ENCODE measurements at places on chromosomes 5 and 9. TPM values are rescaled to one million over a fixed set of nuclear protein-coding genes. Genes with fewer than 3 reads are reported as not detected.
A peak's percentile ranks its signal among the peaks of the same experiment; 100 is the strongest.

Gene PCDHB9
- total RNA-seq: 1.8 TPM

Gene CNTFR
- not detected for total RNA-seq

Gene PCDHB7
- 2.2 TPM for total RNA-seq

Gene BTF3
- total RNA-seq: 207 TPM

Gene GRIA1
- total RNA-seq: 0.29 TPM

Gene TXNDC8
- not detected for total RNA-seq

Gene PROB1
- 1.2 TPM for total RNA-seq

Gene CLTB
- 61.3 TPM for total RNA-seq

Gene DMXL1
- 86.1 TPM for total RNA-seq

Gene PPP3R2
- not detected for total RNA-seq

Gene NKD2
- not detected for total RNA-seq

Gene AQP7
- 0.59 TPM for total RNA-seq

Gene DNM1
- total RNA-seq: 3.6 TPM

Gene KCNN2
- not detected for total RNA-seq

DNA sequence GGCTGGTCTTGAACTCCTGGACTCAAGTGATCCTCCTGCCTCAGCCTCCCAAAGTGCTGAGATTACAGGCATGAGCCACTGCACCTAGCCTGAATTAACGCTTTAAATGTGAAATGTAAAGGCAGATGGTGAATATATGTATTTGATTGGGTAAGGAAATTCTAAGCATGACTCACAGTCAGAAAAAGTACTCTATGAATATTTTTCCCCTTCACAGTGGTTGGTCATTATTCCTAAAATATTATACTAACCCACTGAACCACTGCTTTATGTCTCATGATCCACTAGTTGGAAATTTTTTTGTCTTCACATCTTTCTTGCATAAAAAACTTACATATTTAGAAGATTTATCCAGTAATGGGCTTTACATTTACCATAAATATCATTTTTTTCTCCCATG, 14.5 kb upstream of the TENT4A start:
- peaks cover 3% of the 10 kb centered on the region for H3K4me1 ChIP-seq
- no peak overlapping the region for H3K4me3 ChIP-seq
- H3K27me3 ChIP-seq: peaks cover 17% of the 10 kb centered on the region
- DNase-seq: no peak
- no peak overlapping the region for H3K27ac ChIP-seq

DNA sequence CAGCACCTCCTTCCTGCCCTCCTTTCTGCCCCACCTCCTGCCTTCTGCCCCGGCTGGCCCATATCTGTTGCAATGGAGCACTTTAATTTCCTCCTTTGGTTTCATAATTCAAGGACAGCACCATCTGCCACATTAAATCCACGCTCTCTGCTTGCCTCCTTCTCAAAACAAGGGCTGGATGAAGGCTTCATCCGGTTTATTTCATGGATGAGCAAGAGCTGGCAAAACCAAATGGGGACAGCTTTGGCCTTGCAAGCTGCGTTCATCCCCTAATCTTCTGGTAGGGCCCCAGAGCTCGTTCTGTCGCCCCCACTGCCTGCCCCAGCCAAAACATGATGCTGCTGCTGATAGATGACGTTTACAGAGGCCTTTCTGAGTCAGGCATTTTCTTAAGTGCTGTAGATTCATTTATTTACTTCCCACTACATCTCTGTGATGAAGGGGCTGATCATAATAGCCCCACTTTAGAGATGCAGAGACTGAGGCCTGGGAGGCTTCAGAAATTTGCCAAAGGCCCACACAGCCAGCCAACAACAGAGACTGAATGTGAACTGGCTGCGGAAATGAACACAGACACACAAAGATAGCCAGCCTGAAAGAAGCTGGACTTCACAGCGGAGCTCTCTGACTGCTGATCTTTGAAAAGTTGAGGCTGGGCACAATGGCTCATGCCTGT, 115.6 kb upstream of the CPEB4 start:
- no peaks in the 10 kb centered on the region for H3K4me1 ChIP-seq
- no peak overlapping the region for H3K27ac ChIP-seq
- H3K27me3 ChIP-seq: no peaks in the 10 kb centered on the region
- no peak overlapping the region for H3K4me3 ChIP-seq
- DNase-seq: peak; percentile 35

GRCh38 chr5:125343015-125343414, 596.6 kb upstream of the ZNF608 start:
- H3K4me3 ChIP-seq: no peak overlapping the region
- H3K27me3 ChIP-seq: no peaks in the 10 kb centered on the region
- H3K36me3 ChIP-seq: no peaks in the 10 kb centered on the region
- H3K27ac ChIP-seq: peak overlapping the region; percentile 14

- no peak for DNase-seq
- no peaks in the 10 kb centered on the region for H3K36me3 ChIP-seq
- no peak overlapping the region for H3K4me3 ChIP-seq
- no peaks in the 10 kb centered on the region for H3K27me3 ChIP-seq
- no peak overlapping the region for H3K27ac ChIP-seq
Observed at GRCh38 chr9:91185193-91185886, 176.4 kb downstream of the AUH start.

DNA sequence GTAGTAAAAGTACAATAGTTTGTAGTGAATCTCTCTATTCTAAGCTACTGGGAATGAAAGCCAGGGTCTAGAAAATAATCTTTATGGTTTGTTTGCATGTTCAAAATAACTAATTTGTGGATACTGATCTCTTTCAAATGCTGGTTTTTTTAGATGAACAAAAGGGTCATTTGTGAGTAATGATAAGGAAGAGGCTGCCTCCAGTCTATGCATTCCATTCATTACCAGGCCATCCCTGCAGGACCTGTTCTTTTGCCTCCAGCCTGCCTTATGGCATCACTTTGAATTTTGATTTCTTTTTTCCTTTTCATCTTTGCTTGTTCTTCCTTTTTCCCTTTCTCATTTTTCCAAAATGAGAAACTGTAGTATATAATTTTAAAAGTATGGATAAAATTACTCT, 312.3 kb downstream of the CWC27 start:
- H3K4me3 ChIP-seq: no peak overlapping the region
- H3K36me3 ChIP-seq: no peaks in the 10 kb centered on the region
- no peak overlapping the region for H3K27ac ChIP-seq

DNA sequence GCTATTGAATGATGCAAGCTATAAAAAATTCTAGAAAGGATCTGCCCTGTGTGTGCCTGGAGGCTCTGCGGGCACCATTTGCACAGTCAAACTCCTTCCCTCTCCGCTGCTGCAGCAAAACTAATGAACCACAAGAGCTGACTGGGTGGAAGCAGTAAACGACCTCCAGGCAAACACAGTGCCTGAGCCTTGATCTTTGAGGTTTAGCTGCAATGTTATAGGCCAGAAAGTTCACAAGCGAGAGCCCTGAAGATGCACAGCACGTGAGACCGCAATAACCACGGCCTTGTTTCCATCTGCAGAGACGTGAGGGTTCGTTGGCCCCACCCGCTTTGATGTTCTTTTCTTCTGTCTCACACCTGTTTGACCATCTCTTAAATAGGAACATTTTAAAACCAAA, 69.2 kb upstream of the S1PR3 start:
- no peaks in the 10 kb centered on the region for H3K36me3 ChIP-seq
- no peaks in the 10 kb centered on the region for H3K4me1 ChIP-seq
- no peak overlapping the region for H3K4me3 ChIP-seq
- no peak overlapping the region for H3K27ac ChIP-seq

- H3K4me1 ChIP-seq: peaks cover 26% of the 10 kb centered on the region
- no peaks in the 10 kb centered on the region for H3K36me3 ChIP-seq
- DNase-seq: no peak
- peak overlapping the region; percentile 15 for H3K27ac ChIP-seq
Observed at GRCh38 chr5:122175091-122175490, 45.7 kb downstream of the ZNF474 start.

- H3K4me1 ChIP-seq: no peaks in the 10 kb centered on the region
- DNase-seq: no peak
- peaks cover 21% of the 10 kb centered on the region for H3K27me3 ChIP-seq
- H3K27ac ChIP-seq: no peak overlapping the region
- no peak overlapping the region for H3K4me3 ChIP-seq
Observed at GRCh38 chr9:2856400-2856799, 12.5 kb upstream of the PUM3 start.

- no peak overlapping the region for H3K4me3 ChIP-seq
- peak; percentile 57 for DNase-seq
- peaks cover 13% of the 10 kb centered on the region for H3K27me3 ChIP-seq
- no peaks in the 10 kb centered on the region for H3K4me1 ChIP-seq
Observed at GRCh38 chr5:178993955-178994579, 1.1 kb downstream of the GRM6 start.

GRCh38 chr5:6273749-6274148, 104.6 kb downstream of the MED10 start:
- H3K27me3 ChIP-seq: no peaks in the 10 kb centered on the region
- H3K4me3 ChIP-seq: no peak overlapping the region
- H3K27ac ChIP-seq: no peak overlapping the region
- no peak for DNase-seq
- no peaks in the 10 kb centered on the region for H3K4me1 ChIP-seq

GRCh38 chr5:175542232-175542965, 64.0 kb downstream of the SFXN1 start:
- H3K27ac ChIP-seq: no peak overlapping the region
- no peaks in the 10 kb centered on the region for H3K36me3 ChIP-seq

GRCh38 chr9:124439686-124440243, 10.5 kb upstream of the ADGRD2 start:
- no peak overlapping the region for H3K4me3 ChIP-seq
- no peak overlapping the region for H3K27ac ChIP-seq
- H3K36me3 ChIP-seq: no peaks in the 10 kb centered on the region
- DNase-seq: peak; percentile 53
- peaks cover 3% of the 10 kb centered on the region for H3K27me3 ChIP-seq

- peak; percentile 15 for DNase-seq
- H3K36me3 ChIP-seq: no peaks in the 10 kb centered on the region
- no peaks in the 10 kb centered on the region for H3K27me3 ChIP-seq
- H3K4me3 ChIP-seq: no peak overlapping the region
- H3K27ac ChIP-seq: no peak overlapping the region
Observed at GRCh38 chr5:60287174-60287771, 393.7 kb upstream of the PDE4D start.

- DNase-seq: no peak
- H3K4me1 ChIP-seq: peaks cover 38% of the 10 kb centered on the region
- no peaks in the 10 kb centered on the region for H3K36me3 ChIP-seq
- H3K27ac ChIP-seq: peak overlapping the region; percentile 84
- no peaks in the 10 kb centered on the region for H3K27me3 ChIP-seq
Observed at GRCh38 chr5:78798673-78799029, 150.1 kb upstream of the LHFPL2 start.

- no peaks in the 10 kb centered on the region for H3K27me3 ChIP-seq
- no peaks in the 10 kb centered on the region for H3K36me3 ChIP-seq
- no peak for DNase-seq
- no peak overlapping the region for H3K27ac ChIP-seq
- H3K4me1 ChIP-seq: no peaks in the 10 kb centered on the region
Observed at GRCh38 chr5:76391014-76391413, 12.1 kb upstream of the IQGAP2 start.

DNA sequence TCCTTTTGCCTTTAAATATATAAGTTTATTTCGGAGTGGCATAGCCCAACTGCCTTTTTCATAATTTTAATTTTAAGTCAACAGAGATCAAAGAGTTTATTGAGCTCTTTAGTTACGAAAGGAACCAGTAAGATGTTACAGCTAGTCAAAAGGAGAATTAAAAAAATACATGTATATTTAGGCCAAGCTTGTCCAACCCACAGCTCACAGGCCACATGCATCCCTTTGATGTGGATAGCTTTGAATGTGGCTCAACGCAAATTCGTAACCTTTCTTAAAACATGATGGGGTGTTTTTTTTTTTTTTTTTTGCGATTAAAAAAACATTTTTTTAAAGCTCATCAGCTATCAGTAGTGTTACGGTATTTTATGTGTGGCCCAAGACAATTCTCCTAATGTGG, 50.2 kb upstream of the IL31RA start:
- no peak overlapping the region for H3K4me3 ChIP-seq
- no peaks in the 10 kb centered on the region for H3K36me3 ChIP-seq
- DNase-seq: no peak
- no peaks in the 10 kb centered on the region for H3K4me1 ChIP-seq
- no peaks in the 10 kb centered on the region for H3K27me3 ChIP-seq
- no peak overlapping the region for H3K27ac ChIP-seq

GRCh38 chr5:57243286-57244137, 69.7 kb downstream of the GPBP1 start:
- no peak overlapping the region for H3K4me3 ChIP-seq
- no peaks in the 10 kb centered on the region for H3K4me1 ChIP-seq
- no peaks in the 10 kb centered on the region for H3K27me3 ChIP-seq
- peaks cover 21% of the 10 kb centered on the region for H3K36me3 ChIP-seq
- H3K27ac ChIP-seq: no peak overlapping the region

DNA sequence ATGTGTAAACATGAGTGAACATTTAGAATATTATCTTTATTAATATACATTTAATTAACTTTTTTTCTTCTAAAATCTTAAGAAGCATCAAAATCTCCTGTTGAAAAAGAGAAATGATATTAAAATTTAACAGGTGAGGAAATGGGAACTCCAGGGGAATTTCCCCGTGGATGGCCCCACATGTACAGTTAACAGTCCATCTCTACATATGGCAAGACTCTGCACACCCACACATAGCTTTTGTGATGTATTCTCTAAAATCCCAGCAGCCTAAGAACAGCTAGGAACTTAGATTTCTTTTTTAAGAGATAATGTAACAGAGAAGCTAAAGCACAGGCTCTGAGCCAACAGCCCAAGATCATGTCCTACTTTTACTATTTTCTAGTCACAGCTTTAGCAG, 556.3 kb upstream of the RGMB start:
- H3K4me3 ChIP-seq: no peak overlapping the region
- peaks cover 18% of the 10 kb centered on the region for H3K4me1 ChIP-seq
- no peak for DNase-seq

- peaks cover 47% of the 10 kb centered on the region for H3K4me1 ChIP-seq
- H3K27ac ChIP-seq: peak overlapping the region; percentile 0
- H3K36me3 ChIP-seq: no peaks in the 10 kb centered on the region
Observed at GRCh38 chr5:122097391-122097790, 19.3 kb upstream of the LOX start.

GRCh38 chr5:154159343-154159742, 31.2 kb upstream of the GALNT10 start:
- no peak overlapping the region for H3K4me3 ChIP-seq
- H3K27me3 ChIP-seq: peaks cover 9% of the 10 kb centered on the region
- no peaks in the 10 kb centered on the region for H3K36me3 ChIP-seq

GRCh38 chr9:128275198-128276007, at the start of gene GOLGA2:
Gene GOLGA2 (minus strand): TSS chr9:128276007. CDS start chr9:128275976, 31 bp downstream.
- no peaks in the 10 kb centered on the region for H3K27me3 ChIP-seq
- DNase-seq: peak; percentile 95
- H3K4me1 ChIP-seq: peaks cover 22% of the 10 kb centered on the region
- peak within 1 kb of the TSS; percentile 79 for H3K4me3 ChIP-seq
- H3K27ac ChIP-seq: peak within 1 kb of the TSS; percentile 88

GRCh38 chr5:67156976-67157583, 39.5 kb downstream of the CD180 start:
- no peaks in the 10 kb centered on the region for H3K27me3 ChIP-seq
- no peak overlapping the region for H3K4me3 ChIP-seq
- no peaks in the 10 kb centered on the region for H3K36me3 ChIP-seq
- no peak for DNase-seq
- H3K4me1 ChIP-seq: peaks cover 8% of the 10 kb centered on the region
- H3K27ac ChIP-seq: no peak overlapping the region
